ENCODE measurements at places on chromosomes 13 and 19. TPM values are rescaled to one million over a fixed set of nuclear protein-coding genes. Genes with fewer than 3 reads are reported as not detected.

- H3K4me1 ChIP-seq, result no peaks in the 10 kb centered on the region
- H3K36me3 ChIP-seq, result no peaks in the 10 kb centered on the region
- no peak overlapping the region for H3K4me3 ChIP-seq
Observed at GRCh38 chr13:96181911-96182310, 92.0 kb downstream of the HS6ST3 start.

GRCh38 chr19:55498246-55498840 lies 10.1 kb downstream of the SSC5D start:
- H3K36me3 ChIP-seq, result no peaks in the 10 kb centered on the region
- no peaks in the 10 kb centered on the region for H3K27me3 ChIP-seq
- no peak overlapping the region for H3K27ac ChIP-seq
- H3K4me3 ChIP-seq, result no peak overlapping the region
- H3K4me1 ChIP-seq, result peaks cover 10% of the 10 kb centered on the region
- DNase-seq, result no peak

DNA sequence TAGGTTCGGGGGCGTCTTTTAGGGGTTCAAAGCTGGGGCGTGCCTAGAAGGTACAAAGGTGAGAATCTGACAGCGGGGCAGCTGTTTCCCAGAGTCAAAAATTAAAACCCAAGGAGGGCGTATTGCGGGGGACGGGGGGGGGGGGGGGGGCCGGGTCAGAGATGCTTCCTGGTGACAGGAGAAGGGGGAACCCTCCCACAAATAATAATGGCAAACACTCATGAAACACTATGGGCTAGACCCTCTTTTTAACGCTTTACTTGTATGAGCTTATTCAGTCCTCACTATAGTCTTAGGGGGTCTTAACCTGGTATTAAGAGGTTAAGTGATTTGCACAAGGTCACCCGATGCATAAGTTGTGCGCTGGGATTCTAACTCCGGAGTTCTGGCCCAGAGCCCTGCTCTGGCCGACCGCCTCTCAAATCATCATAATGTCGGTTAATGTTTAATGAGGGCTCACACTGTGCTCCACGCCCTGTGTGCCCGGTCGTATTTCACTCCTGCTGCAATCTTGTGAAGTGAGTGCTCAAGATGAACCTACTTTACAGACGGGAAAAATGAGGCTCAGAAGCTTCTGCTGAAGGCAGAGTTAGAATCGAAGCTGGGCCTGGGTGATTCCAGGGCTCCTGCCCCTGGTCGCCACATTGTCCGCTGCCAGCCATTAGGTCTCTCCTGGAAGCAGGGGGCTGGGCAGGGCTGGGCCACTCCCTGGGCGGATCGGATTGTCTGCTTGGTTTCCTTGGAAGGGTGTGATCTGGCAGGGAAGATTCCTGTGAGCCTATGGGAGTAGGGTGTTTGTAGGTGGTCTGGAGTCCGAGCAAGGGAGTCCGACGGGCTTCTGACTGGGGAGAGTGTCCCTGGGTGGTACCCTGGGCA lies 964 bp downstream of the PAK4 start:
- peaks cover 3% of the 10 kb centered on the region for H3K27me3 ChIP-seq
- H3K4me1 ChIP-seq, result peaks cover 50% of the 10 kb centered on the region
- H3K4me3 ChIP-seq, result peak overlapping the region; percentile 99
- peak overlapping the region; percentile 93 for H3K27ac ChIP-seq
- no peaks in the 10 kb centered on the region for H3K36me3 ChIP-seq

Gene SLC10A2
- not detected for total RNA-seq

GRCh38 chr13:45479661-45480060 lies 14.9 kb downstream of the COG3 start:
- no peaks in the 10 kb centered on the region for H3K27me3 ChIP-seq
- no peak overlapping the region for H3K4me3 ChIP-seq
- H3K4me1 ChIP-seq, result peaks cover 9% of the 10 kb centered on the region
- H3K27ac ChIP-seq, result no peak overlapping the region
- no peak for DNase-seq
- peaks cover 39% of the 10 kb centered on the region for H3K36me3 ChIP-seq

- no peaks in the 10 kb centered on the region for H3K27me3 ChIP-seq
- H3K4me1 ChIP-seq, result peaks cover 20% of the 10 kb centered on the region
- DNase-seq, result no peak
- peaks cover 23% of the 10 kb centered on the region for H3K36me3 ChIP-seq
- no peak overlapping the region for H3K27ac ChIP-seq
- no peak overlapping the region for H3K4me3 ChIP-seq
Observed at GRCh38 chr19:49499030-49499670, 2.9 kb downstream of the RPS11 start.

Gene PABPC3
- total RNA-seq, result 0.16 TPM

GRCh38 chr13:56752636-56753035 lies 388.1 kb upstream of the PRR20A start:
- H3K27me3 ChIP-seq, result no peaks in the 10 kb centered on the region
- DNase-seq, result no peak
- H3K4me1 ChIP-seq, result no peaks in the 10 kb centered on the region
- H3K27ac ChIP-seq, result no peak overlapping the region

DNA sequence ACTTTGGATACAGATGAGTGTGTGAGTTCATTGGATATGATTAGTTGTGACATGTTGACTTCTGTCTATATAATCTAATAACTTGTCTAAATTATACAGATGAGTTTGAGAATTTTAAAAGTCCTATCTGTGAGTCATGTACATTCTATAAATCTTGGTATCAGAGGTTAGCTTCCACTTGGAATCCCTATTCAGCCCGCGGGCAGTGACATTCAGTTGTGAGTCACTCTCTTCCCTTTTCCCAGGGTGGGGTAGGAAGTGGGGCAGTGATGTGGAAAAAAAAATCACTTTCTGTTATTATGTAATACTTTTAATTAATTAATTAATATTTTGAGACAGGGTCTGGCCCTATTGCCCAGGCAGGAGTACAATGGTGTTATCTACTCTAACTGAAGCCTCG lies 33.0 kb upstream of the ZNF808 start:
- H3K27me3 ChIP-seq, result no peaks in the 10 kb centered on the region
- no peak for DNase-seq
- peaks cover 2% of the 10 kb centered on the region for H3K36me3 ChIP-seq
- H3K4me3 ChIP-seq, result no peak overlapping the region
- peaks cover 4% of the 10 kb centered on the region for H3K4me1 ChIP-seq
- no peak overlapping the region for H3K27ac ChIP-seq

Gene IL17D
- 10.7 TPM for total RNA-seq

- H3K4me1 ChIP-seq, result peaks cover 24% of the 10 kb centered on the region
- no peak for DNase-seq
- peak overlapping the region; percentile 72 for H3K27ac ChIP-seq
- H3K36me3 ChIP-seq, result peaks cover 10% of the 10 kb centered on the region
- peak overlapping the region; percentile 71 for H3K4me3 ChIP-seq
- no peaks in the 10 kb centered on the region for H3K27me3 ChIP-seq
Observed at GRCh38 chr19:3061182-3062161, 823 bp downstream of the TLE5 start.

DNA sequence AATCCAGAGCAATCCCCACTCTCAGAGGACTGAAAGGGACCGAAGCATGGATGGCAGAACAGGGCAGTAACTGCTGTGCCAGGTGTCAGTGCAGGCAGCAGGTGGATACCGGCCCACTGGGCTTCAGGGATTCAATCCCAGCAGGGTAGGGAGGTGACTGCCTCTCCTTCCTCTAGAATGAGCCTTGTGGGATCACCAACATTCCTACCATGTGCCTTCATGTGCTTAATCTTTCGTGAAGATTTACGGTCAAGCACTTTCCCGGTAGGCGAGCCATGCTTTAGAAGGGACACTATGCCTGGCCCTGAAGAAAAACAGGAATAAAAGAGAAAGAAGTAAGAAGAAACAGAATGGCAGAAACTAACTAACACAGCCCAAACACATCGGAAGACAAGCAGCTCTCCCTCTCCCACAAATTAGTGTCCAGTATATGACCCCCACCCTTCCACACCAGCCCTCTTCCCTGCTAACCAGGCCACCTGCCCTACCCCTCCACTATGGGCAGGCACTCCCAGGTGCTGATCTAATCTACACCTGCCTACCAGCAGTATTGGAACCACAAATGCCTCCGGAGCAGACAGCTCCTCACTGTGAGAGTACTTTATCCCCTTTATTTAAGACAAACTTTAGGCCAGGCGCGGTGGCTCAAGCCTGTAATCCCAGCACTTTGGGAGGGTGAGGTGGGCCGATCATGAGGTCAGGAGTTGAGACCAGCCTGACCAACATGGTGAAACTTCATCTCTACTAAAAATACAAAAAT lies 162.5 kb downstream of the NUFIP1 start:
- no peak overlapping the region for H3K27ac ChIP-seq
- no peaks in the 10 kb centered on the region for H3K36me3 ChIP-seq
- no peaks in the 10 kb centered on the region for H3K27me3 ChIP-seq
- H3K4me1 ChIP-seq, result no peaks in the 10 kb centered on the region
- no peak overlapping the region for H3K4me3 ChIP-seq

GRCh38 chr13:112346899-112347229 lies 29.3 kb upstream of the SPACA7 start:
- peaks cover 13% of the 10 kb centered on the region for H3K27me3 ChIP-seq
- H3K4me1 ChIP-seq, result no peaks in the 10 kb centered on the region
- H3K27ac ChIP-seq, result no peak overlapping the region
- H3K36me3 ChIP-seq, result no peaks in the 10 kb centered on the region

GRCh38 chr19:54532528-54532927 lies 29.9 kb downstream of the LAIR2 start:
- H3K36me3 ChIP-seq, result no peaks in the 10 kb centered on the region
- H3K4me1 ChIP-seq, result no peaks in the 10 kb centered on the region
- H3K27ac ChIP-seq, result no peak overlapping the region
- no peaks in the 10 kb centered on the region for H3K27me3 ChIP-seq
- no peak for DNase-seq

Gene PEX11G
- total RNA-seq, result 2.1 TPM

DNA sequence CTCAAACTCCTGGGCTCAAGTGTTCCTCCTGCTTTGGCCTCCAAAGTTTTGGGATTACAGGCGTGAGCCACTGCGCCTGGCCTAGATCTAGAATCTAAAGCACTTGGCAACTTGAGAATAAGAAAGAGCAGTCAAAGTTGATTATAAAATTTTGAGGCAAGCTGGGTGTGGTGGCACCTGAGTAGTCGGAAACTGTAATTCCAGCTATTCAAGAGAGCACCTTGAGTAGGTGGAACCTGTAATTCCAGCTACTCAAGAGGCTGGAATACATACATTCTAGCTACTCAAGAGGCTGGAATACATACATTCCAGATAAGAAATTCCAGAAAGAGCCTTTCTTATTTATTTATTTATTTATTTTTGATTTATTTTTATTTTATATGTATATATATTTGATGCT lies 8.3 kb upstream of the NAA16 start:
- no peak overlapping the region for H3K27ac ChIP-seq
- peaks cover 35% of the 10 kb centered on the region for H3K27me3 ChIP-seq
- H3K4me1 ChIP-seq, result peaks cover 8% of the 10 kb centered on the region
- DNase-seq, result no peak

Gene SULT2A1
- total RNA-seq, result not detected

Gene ZNF491
- 6.2 TPM for total RNA-seq

GRCh38 chr19:10412257-10412977 lies 7.9 kb upstream of the PDE4A start:
- H3K4me1 ChIP-seq, result peaks cover 12% of the 10 kb centered on the region
- DNase-seq, result no peak
- H3K4me3 ChIP-seq, result no peak overlapping the region
- H3K27ac ChIP-seq, result no peak overlapping the region
- H3K36me3 ChIP-seq, result no peaks in the 10 kb centered on the region

DNA sequence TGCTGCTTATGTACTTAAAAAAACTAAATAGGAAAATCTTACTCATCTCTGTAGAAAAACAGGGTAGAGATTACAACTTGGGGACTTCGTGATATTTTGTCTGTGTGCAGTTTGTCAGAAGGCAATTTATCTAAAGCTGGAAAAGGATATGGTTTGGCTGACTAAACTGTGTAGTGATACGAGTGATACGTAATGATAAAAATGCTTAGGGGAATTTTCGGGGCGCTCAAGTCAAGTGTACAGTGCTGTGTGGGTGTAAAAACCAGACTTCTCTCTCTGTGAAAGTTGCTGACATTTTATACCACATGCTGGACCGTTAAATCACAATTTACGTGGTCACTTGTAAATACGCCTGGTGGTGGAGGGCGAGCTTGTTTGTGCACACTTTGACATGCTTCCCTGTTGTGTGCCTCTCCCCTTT lies 221.7 kb downstream of the KCNRG start:
- peaks cover 17% of the 10 kb centered on the region for H3K4me1 ChIP-seq
- H3K27ac ChIP-seq, result no peak overlapping the region
- H3K4me3 ChIP-seq, result no peak overlapping the region
- H3K27me3 ChIP-seq, result no peaks in the 10 kb centered on the region

DNA sequence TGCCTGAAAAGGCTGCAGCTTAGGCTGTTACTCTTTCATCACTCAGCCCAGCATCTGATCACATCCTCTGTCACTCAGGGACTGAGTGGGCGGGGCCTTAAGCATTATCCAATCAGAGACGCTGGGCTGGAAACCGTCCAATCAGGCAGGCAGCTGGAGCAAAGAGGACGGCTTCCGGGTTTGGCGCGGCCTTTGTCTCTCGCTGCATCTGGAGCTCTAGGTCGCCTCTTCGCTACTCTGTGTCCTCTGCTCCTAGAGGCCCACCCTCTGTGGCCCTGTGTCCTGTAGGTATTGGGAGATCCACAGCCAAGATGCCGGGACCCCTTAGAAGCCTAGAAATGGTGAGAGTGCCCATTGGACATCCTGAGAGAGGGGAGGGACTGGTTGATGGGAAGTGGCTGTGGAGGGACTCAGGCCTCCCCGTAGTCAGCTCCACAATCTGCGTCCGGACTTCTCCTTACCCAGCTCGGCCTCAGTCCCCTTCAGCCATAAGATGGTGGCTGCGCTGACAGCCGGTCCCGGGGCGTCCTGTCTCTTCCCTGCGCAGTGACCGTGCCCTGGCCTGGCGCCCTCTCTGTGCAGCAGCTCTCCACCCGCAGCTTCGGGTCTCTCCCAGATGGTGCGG lies at the start of gene ZNF486:
Gene ZNF486, plus strand, starts transcription at position 195 of the 625 bp plus-strand sequence. Its CDS starts 117 bp downstream, at position 312.
- H3K4me1 ChIP-seq, result peaks cover 9% of the 10 kb centered on the region
- H3K27ac ChIP-seq, result peak within 1 kb of the TSS; percentile 99
- DNase-seq, result peak; percentile 97
- no peaks in the 10 kb centered on the region for H3K27me3 ChIP-seq
- peak within 1 kb of the TSS; percentile 99 for H3K4me3 ChIP-seq
- peaks cover 22% of the 10 kb centered on the region for H3K36me3 ChIP-seq

Gene APLP1
- 14.7 TPM for total RNA-seq

GRCh38 chr13:23572836-23573235 lies 2.6 kb downstream of the TNFRSF19 start:
- H3K27ac ChIP-seq, result no peak overlapping the region
- peaks cover 10% of the 10 kb centered on the region for H3K4me1 ChIP-seq
- no peak overlapping the region for H3K4me3 ChIP-seq
- H3K36me3 ChIP-seq, result no peaks in the 10 kb centered on the region
- no peak for DNase-seq

DNA sequence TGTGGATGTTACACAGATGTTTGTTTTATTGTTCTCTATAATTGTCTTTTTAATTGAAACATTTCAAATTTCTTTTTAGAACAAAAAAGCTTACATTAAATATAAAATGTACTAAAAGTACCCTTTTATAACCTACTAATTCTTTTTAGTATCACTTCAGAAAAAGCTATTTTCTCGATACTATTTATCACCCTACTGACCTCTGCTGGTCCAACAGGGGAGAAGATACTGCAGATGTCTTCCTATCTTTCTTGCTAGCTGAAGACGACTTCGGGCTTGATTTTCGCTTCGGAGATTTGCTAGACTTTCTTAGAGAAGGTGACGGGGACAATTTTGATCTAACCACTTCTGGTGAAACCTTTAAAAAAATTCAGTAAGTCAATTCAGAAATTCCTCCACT lies 42.4 kb downstream of the ZC3H13 start:
- H3K27ac ChIP-seq, result no peak overlapping the region
- H3K4me1 ChIP-seq, result no peaks in the 10 kb centered on the region
- H3K36me3 ChIP-seq, result peaks cover 34% of the 10 kb centered on the region
- no peak for DNase-seq
